ENCODE measurements at places on chromosomes 1 and 21.
A peak's percentile ranks its signal among the peaks of the same experiment; 100 is the strongest.

- no peak for DNase-seq
Observed at GRCh38 chr1:99886841-99887240, 36.7 kb downstream of the AGL start.

DNA sequence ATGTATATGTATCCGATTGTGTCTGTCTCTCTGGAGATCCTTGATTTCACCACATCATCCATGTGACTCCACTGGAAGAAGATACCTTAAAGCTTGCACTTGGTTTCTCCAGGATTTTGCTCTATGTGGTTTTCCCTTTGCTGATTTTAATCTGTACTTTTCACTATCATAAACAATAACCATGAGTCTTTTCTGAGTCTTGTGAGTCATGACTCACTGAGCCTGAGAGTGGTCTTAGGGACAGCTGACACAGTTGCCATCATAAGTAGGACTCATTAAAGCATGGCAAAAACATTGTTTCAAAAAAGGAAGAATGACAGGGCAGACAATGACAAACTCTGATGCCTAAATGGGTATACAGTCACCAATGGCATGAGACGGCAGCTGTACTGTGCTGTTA lies 226.2 kb downstream of the AKT3 start:
- DNase-seq = no peak

- DNase-seq = no peak
Observed at GRCh38 chr1:206930210-206930798, 8.6 kb upstream of the FCMR start.

DNA sequence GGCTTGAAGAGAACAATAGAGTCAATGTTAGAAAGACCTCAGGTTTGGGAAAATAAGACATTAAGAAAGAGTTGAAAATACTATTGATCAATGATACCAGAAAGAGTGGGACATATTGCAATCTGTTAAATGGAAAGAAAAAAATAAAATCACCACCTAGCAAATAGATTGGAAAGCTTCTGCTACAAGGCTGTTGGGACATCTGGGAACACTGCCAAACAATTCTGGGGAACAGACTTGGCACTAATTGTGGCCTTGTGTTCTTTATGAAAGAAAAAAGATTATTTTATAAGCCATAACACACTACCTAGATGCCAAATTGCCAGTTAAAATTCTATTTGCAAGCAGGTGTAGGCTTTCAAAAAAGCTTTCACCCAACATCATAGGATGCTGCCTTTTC lies 137.8 kb downstream of the TSEN15 start:
- DNase-seq = no peak

DNA sequence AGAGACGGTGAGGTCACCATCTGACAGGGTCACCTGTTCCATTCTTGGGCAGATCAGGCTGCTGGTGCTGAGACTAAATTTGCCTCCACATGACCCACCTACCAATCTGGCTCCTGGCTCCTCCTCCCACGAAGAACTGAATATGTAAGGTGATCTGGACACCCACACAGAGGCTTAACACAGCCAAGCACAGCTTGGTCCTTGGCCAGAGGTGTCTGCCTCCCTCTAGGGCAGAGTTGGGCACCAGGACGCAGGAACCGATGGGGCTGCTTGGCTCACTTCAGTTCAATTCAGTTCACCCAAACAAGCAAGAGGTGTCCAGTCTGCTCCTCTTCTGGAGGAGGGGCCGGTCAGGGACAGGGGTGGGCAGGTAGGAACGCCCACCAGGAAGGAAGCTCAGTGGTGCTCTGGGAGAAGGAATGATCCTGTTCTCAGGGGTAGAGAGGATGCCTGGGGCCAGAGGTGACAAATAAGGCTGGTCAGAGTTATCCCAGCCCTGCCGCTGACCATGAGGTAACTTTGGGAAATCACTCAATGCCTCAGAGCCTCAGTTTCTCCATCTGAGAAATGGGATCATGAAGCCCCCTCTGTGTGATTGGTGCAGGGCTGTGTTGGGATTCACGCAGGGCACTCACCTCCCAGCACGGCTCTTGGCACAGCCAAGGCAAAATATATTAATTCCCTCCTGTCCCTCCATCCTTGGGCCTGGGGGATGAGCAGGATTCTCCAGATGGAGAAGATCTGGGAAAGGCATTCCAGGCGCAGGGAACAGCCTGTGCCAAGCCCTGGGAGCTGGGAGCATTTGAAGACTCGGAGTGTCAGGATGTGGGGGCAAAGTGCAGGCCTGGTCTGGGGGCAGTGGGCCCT lies 284.5 kb downstream of the PTPRU start:
- DNase-seq = no peak

GRCh38 chr21:32567626-32568025 lies 17.7 kb downstream of the TCP10L start:
- DNase-seq = no peak

GRCh38 chr1:89525169-89525855 lies 683 bp downstream of the LRRC8B start:
- peak; percentile 7 for DNase-seq

DNA sequence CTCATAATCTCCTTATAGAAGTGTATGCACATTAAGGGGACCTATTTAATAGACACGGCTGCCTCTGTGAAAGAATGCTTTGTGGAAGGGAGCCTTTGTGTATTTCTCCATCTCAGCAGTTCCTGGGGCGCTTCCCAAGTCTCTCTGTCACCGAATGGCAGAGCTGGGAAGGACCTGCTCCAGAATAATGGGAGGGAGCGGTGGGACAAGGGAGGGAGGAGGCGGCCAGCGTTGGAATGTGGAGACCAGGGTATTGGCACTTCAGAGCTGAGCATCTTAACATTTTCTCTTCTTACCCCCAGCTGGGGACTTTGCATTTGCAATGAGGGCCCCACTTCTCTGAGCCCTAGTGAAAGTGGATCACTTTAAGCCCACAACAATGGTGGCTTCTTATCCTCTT lies 23.9 kb downstream of the CACHD1 start:
- no peak for DNase-seq

DNA sequence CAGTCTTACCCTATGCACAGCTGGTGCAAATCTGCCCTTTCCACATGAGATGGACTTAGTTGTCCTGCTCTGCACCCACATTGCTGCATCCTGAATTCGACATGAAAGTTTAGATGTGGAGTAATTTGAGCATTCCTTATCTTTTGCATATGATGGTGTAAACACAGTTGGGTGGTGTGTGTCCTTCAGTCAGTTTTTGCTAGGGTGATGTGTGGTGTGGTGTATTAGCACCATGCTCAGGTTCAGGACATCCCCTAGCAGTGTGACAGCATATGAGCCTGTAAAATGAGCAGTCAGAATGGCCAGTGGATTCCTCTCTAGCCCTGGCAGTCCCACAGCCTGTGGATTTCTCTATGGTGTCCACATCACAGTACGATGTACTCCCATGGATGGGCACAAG lies 42.6 kb upstream of the CD101 start:
- no peak for DNase-seq

- DNase-seq = no peak
Observed at GRCh38 chr1:112196731-112197130, 199.3 kb upstream of the CTTNBP2NL start.

DNA sequence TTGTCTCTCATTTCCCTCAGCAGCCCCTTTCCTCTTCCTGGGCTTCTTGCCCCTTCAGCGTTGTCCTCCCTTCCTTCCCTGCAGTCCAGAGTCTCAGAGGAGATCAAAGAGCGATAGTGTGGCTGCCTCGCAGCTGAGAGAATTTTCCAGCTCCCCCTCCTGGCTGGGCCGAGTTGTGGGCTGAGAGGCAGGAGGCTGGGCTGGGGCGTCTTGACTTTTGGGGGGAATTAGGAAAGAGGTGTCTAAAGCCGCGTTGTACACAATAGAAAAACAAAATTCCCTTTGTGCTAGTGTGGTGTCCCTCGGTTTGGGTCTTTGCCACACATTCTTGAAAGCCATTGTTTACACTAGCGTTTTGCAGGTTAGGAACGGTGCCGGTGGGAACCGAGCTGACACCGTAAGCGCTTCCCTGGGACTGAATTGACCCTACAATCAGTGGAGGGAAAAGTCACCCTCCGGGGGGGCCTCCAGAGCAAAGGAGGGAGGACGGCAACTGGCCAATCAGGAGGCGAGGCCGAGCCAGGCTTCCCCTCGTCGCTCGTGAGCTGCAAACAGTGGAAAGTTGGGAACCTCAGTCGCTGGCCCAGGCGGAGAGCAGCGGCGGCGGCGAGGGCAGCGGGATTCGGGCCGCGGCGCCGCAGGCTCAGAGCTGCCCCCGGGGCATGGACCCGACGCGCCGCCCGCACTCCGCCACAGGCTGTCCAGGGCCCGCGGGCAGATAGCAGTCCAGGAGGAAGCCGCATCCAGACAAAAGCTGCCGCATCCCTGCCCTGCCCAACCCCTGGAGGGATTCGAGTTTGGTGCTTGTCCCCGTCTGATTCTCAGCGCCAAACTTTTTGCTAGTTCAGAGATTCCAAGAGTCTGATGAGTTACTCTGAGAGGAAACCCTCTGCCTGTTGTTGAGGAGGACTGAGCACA lies at the start of gene HMCN1:
TSS of gene HMCN1 (plus strand) at position 574 of the 918 bp plus-strand sequence. CDS start 389 bp downstream, outside the sequence.
- no peak for DNase-seq

- peak; percentile 65 for DNase-seq
Observed at GRCh38 chr1:23691499-23692307, at the start of gene RPL11. RPL11 (plus strand) TSS chr1:23691806; CDS start chr1:23691824, 18 bp downstream.

- DNase-seq = no peak
Observed at GRCh38 chr1:241485145-241485544, 34.4 kb downstream of the FH start.

DNA sequence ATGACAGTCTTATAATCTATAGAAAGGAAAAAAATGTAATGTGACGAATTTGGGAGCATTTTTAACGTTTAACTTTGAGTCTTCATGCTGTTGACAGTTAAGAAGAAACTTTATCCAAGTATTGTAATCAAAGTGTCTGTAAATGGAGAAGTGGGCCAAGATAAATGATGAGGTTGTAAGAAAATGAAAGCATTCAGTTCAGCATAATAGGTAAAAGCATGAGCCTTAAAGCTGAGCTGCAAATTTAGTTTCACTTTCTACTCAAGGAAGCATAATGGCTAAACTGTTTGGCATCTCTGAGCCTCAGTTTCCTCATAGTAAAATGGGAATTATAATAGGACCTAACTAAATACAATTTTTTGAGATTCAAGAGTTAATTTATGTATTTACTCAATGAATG lies 1554.8 kb downstream of the KCNT2 start:
- no peak for DNase-seq

GRCh38 chr21:38376693-38377092 lies 119.9 kb downstream of the KCNJ15 start:
- no peak for DNase-seq

DNA sequence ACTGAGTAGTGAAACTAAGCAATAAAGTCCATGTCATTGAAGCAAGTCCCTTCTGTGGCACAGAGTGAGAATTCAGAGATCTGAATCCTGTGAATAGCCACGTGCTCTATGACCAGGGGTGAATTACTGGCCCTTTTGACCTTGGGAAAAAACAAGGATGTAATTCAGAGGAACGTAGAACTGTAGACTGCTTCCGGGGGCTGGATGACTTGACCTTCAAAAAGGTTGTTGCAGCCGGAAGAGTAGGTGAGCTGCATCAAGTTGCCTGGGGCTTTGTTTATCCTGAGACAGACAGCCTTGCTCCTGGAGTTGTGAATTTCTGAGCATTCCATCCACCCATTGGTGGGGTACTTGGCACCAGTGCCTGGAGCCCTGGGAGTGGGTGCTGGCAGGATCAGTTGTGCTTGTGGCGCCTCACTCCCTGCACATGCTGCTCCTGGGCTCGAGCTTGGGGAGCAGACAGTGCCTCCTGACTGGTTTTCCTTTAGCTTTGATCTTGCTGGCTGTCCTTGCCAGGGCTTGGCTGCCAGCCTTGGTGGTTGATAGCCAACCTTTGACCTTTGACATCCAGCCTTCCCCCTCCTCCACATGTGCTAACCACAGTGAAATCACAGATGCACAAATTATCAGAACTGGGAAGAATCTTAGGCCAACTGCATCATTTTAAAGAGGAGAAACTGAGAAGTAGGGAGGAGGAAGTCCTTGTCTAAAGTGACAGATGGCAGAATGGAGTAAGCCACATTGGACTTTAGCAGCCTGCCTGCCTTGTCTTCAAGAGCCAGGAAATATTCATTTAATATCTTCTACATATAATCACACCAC lies 16.2 kb upstream of the MYOG start:
- no peak for DNase-seq

DNA sequence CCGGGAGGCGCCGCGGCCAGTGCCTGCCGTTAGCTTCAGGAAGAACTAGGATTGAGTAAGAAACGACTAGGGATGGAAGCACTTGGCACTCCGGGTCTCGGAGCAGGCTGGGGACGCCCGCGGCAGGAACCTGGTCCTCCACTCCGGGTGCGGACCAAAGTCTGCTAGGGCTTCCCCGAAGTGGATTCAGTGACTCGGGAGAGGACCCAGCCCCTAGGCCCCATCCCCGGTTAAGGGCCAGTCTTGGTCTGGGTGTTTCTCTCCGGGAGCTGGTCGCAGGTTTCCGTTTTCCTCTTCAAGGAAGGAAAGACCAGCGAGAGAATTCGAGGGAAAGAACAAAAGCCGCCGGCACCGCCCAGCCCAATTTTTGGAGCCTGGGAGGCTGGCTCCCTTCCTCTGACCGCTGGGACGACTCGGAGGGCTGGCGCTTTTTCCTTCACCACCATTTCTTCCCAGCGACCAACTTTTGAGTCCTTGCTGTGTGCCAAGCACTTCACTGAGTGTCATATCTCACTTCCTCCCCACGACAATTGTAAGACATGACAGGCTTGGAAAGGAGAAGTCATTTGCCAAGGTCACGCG lies 16.8 kb upstream of the STMN1 start:
- no peak for DNase-seq

All from stimulated activated CD8-positive, alpha-beta memory T cell treated with anti-CD3 and anti-CD28 coated beads, Interleukin-15, amount 100 ng/mL, for 24 hours (primary cell).